ENCODE measurements at places on chromosomes 11 and 22.

GRCh38 chr11:59261150-59261549 is 48.4 kb upstream of the MPEG1 start:
- H3K4me3 ChIP-seq, result no peak overlapping the region
- no peaks in the 10 kb centered on the region for H3K4me1 ChIP-seq
- no peak for DNase-seq
- no peaks in the 10 kb centered on the region for H3K27me3 ChIP-seq
- no peaks in the 10 kb centered on the region for H3K36me3 ChIP-seq
- no peak overlapping the region for H3K27ac ChIP-seq

DNA sequence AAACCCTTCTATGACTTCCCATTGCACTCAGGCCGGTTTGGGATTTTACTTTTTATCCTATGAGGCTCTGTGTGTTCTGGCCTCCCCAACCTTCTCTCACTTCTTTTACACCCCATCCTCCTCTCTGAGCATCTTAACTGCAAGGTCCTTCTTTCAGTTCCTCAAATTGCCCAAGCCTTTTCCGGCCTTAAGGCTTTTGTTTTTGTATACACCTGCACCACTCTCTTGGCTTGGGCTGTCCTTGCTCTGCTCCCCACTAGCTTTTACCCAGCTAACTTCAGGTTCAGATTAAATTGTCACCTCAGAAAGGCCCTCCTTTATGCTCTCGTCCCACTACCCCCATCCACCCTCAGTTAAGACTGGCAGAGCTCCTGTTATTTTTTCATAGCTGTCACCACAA is 55.5 kb downstream of the FAM83F start:
- no peaks in the 10 kb centered on the region for H3K36me3 ChIP-seq
- no peak overlapping the region for H3K27ac ChIP-seq
- DNase-seq, result no peak
- no peak overlapping the region for H3K4me3 ChIP-seq
- peaks cover 21% of the 10 kb centered on the region for H3K4me1 ChIP-seq

GRCh38 chr11:27061461-27061821 is 20.8 kb downstream of the BBOX1 start:
- H3K27me3 ChIP-seq, result no peaks in the 10 kb centered on the region
- H3K27ac ChIP-seq, result no peak overlapping the region
- H3K36me3 ChIP-seq, result no peaks in the 10 kb centered on the region
- H3K4me3 ChIP-seq, result no peak overlapping the region

- H3K36me3 ChIP-seq, result no peaks in the 10 kb centered on the region
- DNase-seq, result no peak
- H3K27ac ChIP-seq, result no peak overlapping the region
- H3K27me3 ChIP-seq, result no peaks in the 10 kb centered on the region
Measured at GRCh38 chr11:28777126-28777525, 668.9 kb downstream of the METTL15 start.
